PC-3 (cell line): ENCODE measurements at places on chromosomes 3 and 15. TPM values are rescaled to one million over a fixed set of nuclear protein-coding genes. Genes with fewer than 3 reads are reported as not detected.

Gene SERPINI2
- total RNA-seq: not detected in 2 replicates

Gene DRD3
- not detected in 2 replicates for total RNA-seq

Gene LRRC34
- total RNA-seq: 1.8 and 3.8 TPM in 2 replicates

Gene SLCO2A1
- total RNA-seq: not detected in 2 replicates

- no peak for DNase-seq
These were observed 179.3 kb downstream of the ZPLD1 start for GRCh38 chr3:102614021-102614569.

- no peak for DNase-seq
These were observed 595 bp upstream of the APBA2 start for GRCh38 chr15:28885128-28885629.

GRCh38 chr3:134034005-134034785 lies 4.5 kb upstream of the SLCO2A1 start:
- DNase-seq: no peak

Gene ATOSA
- total RNA-seq: 6.5 and 8.7 TPM in 2 replicates

DNA sequence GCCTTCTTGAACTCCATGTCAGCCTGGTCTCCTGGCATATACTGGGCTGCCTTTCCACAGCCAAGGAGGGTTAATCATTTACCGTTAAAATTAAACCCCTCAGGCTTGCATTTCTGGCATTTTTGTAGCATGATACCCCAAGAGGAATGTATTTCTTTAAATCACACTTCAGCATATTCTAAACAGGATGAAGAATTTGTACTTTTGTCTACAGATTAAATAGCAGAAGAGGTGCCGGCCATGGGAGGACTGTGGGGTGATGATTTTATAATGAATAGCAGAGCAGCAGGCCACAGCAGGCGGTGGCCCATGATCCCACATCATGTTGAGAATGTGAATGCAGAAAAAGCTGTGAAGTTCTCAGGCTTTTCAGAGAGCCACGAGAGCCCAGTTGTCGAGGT lies 90.2 kb downstream of the ARNT2 start:
- DNase-seq: peak; percentile 47

GRCh38 chr3:156575641-156576040 lies 20.7 kb upstream of the SSR3 start:
- no peak for DNase-seq

DNA sequence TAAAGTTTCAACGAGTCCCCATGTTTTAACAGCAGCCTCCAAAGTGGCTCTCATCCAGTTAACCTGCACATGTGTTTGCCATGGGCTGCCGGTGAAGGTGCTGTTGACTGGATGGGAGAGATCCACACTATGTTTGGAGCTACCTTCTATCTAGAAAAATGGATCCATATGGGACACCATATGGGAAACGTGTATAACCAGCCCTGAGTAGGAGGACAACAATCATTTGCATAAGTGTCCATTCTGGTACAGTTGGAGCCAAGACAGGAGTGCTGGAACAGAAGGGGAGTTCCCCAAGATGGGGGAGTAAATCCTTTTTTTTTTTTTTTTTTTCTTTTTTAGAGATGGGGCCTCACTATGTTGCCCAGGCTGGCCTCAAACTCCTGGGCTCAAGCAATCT lies 36.6 kb downstream of the MKRN2 start:
- no peak for DNase-seq

Gene VEPH1
- 11.5 and 27.3 TPM in 2 replicates for total RNA-seq

Gene PLS1
- 18.7 and 20.1 TPM in 2 replicates for total RNA-seq

DNA sequence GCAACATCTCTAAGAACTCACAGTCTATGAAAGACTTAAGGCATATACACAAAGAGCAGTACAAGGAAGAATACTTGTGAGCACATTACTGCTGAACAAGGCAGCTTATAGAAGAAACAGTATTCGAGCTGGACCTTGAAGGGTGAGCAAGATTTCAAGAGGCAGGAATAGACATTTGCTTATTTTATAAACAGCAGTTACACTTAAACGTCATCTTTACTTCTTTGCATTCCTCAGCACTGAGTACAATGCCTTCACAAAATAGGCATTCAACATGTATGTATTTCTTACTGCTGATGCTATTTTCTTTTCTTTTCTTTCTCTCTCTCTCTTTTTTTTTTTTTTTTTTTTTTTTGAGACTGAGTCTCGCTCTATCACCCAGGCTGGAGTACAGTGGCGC lies 205.8 kb downstream of the ZIC4 start:
- no peak for DNase-seq

DNA sequence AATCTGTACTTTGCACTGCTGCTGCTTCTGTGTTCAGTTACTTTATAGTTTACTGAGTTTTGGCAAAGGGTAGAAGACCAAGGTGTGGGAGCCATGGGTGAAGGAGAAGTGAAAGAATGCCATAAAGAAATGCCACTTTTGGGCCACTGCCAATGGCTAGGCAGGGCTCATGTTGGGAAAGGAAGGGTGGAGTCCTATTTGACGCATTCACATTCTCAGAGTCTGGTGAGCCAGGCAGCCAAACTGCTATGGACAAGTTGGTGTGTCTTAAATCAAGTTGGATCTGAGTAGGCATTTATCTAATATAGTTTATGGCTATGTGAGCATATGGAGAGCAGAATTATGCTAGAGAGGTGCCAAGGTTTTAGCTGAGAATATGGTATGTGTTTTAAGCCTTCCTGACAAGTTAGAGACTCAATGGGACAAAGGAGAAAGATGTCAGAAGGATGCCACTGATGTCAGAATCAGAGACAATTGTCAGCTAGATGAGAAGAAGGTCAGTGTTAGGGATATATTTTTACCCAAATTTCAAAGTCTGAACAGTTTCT lies 296.1 kb downstream of the AGBL1 start:
- DNase-seq: no peak

GRCh38 chr3:149180057-149180573 lies 41.5 kb downstream of the CP start:
- DNase-seq: peak; percentile 99

Gene ZNF860
- total RNA-seq: 7.9 and 10.5 TPM in 2 replicates

Gene ATP10A
- 2.6 and 5.0 TPM in 2 replicates for total RNA-seq

Gene TTLL13
- total RNA-seq: not detected in 2 replicates

GRCh38 chr3:88584451-88584850 lies 434.7 kb downstream of the C3orf38 start:
- no peak for DNase-seq

DNA sequence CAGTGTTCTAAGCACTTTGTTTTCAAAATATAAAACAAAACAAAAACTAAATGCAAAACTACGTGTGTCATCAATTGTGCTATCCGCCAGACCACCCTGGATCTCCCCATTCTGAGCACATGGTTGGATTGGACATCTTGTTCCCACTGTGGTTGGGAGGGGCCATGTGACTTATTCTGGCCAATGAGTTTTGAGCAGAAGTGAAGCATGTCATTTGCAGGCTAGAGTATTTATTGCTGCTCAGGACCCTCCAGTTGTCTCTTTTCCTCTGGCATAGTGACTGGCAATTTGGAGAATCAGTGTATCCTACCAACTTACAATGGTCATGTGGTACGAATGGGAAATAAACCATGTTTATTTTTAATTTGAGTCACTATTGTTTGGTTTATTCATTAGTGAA lies 70.2 kb upstream of the ST8SIA2 start:
- DNase-seq: no peak

- DNase-seq: peak; percentile 32
These were observed 130.5 kb downstream of the FOXB1 start for GRCh38 chr15:60134609-60135008.

DNA sequence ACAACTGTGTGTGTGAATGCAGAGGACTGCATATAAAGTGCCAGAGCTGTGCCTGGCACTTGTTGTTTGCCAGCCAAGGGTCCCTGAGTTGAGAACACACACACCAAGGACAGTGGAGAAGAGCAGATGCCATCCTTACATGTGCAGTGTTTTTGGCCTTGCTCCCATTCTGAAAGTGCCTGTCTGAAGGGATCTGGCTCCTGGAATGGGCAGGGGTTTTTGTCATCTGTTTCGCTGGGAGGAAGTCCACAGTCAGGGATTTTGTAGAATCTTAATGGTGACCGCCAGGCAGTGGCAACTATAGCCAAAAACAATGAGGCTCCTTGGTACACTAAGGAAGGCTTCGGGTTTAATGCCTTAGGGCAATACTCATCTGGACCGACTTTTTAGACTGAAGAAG lies 63.7 kb downstream of the DUT start:
- no peak for DNase-seq
